NCI-H774 (cell line): ENCODE measurements at places on chromosomes 11 and 22.
A peak's percentile ranks its signal among the peaks of the same experiment; 100 is the strongest.

GRCh38 chr11:59259867-59260475 lies 47.2 kb upstream of the MPEG1 start:
- DNase-seq: no peak

- DNase-seq: no peak
Measured at GRCh38 chr11:80778941-80779340, 1338.1 kb upstream of the TENM4 start.

DNA sequence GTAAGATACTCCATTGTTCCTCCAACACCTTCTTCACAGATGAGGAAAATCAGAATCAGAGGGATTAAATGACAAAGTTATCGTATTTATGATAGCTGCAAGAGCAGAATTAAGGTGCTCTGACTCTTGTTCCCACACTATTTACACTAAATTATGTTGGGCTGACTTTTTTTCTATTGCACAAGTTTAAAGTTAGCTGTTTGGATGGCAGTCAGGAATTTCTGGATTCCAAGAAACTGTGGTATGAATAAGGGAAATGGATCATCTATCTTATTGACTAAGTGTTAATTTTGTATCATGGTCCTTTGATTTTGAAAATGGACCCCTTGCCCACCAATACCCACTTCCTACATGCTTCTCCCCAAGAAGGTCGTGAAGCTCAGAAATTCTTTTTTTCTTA lies 19.9 kb upstream of the APOA1 start:
- no peak for DNase-seq

DNA sequence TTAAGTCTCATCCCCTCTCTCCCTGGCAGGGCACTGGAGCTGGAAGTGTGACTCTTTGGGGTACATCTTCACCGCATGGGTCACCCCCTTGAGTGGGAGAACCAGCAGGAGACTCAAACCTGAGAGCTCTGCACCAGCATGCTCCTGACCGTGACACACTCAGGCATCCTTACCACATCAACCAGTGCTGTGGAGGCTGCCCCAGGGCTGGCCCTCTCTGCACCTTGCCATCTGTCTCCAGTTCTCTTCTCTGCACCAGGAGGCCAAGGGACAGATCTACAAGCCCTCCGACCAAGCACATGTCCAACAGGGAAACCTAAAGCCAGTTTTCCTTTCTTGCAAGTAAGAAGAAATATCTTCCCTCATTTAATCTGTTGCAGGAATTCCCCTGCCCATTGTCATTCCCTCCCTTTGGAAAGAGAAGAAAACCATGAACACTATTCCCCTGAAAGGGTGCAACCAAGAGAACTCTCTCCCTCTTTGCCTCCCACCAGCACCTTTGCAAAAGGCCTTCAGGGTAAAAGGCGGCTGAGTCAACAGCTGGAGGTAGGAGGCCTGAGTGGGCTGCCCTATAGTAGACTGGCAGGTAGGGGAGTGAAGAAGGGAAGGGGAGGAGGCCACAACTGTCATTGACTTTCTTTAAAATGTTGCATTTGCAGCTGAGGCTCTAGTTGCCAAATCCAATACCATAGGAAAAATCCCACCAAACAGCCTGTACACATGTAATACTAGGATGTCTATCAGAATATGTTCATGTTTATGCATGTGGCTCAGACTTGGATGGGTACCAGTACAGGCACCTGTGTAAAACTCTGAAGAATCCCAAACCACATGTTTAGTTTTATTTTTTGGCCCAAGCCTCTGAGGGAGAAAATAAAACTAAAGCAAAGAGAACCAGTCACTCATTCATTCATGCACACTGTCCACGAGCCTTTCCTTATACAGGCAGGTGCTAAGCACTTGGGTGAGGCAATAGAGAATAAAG lies 117.0 kb downstream of the WT1 start:
- DNase-seq: no peak

- no peak for DNase-seq
Measured at GRCh38 chr11:117859061-117859460, 17.4 kb downstream of the FXYD6 start.

DNA sequence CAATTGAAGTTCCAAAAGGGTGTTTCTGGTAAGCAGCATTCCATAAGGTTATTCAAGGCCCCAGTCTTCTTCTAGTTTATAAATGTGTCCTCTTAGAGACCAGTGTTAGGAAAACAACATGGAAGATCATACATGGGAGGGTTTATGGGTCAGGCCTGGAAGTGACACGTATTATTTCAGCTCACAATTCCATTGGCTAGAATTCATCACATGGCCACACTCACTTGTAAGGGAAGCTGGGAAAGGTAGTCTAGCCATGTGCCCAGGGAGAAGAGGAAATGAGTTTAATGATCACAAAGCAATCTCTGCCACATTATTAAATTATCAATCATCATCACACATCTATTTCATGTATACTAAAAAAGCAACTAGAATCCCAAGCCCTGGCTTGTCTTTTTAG lies 181.7 kb upstream of the TBCEL start:
- no peak for DNase-seq

GRCh38 chr11:368414-369335 lies 624 bp upstream of the B4GALNT4 start:
- DNase-seq: no peak

- DNase-seq: no peak
Measured at GRCh38 chr11:6646071-6646470, 9.5 kb downstream of the DCHS1 start.

DNA sequence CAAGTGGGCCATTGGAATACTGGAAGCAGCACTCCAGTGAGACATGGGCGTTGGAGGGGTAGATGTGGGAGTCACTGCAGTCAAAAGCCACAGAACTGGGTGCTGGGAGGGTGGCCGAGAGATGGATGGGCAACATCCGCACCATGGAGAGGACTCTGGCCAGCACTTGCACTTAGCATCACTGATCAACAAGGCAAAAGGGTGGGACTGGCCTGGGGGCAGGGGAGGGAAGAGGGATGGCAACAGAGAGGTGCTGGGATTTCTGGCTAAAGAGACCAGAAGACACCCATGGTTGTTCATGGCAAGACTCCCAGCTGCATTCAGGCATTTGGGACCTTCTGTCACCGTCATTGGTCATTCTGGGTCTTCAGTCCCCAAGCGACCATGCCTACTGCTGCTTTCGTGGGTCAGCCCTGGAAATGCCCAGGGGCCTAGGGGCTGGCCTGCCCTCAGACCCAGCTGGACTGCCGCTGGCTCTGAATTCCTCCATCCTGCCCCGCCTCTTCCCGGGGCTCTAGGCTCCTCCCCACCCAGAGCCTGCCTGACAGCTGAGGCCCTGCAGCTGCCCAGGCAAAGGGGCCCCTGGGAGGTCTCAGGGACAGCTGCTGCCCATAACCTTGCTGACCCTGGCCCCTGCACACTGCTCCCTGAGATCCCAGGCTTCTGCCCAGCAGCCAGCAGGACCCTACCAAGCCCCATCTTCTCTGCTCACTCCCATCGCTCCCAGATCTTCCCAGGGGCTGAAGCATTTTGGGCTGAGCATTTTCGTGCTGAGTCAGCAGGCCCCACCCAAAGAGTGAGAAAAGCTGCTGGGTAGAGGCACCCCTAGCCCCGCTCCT lies 13.0 kb upstream of the CDC42EP2 start:
- no peak for DNase-seq

GRCh38 chr11:117697319-117697718 lies 99.7 kb downstream of the DSCAML1 start:
- no peak for DNase-seq

DNA sequence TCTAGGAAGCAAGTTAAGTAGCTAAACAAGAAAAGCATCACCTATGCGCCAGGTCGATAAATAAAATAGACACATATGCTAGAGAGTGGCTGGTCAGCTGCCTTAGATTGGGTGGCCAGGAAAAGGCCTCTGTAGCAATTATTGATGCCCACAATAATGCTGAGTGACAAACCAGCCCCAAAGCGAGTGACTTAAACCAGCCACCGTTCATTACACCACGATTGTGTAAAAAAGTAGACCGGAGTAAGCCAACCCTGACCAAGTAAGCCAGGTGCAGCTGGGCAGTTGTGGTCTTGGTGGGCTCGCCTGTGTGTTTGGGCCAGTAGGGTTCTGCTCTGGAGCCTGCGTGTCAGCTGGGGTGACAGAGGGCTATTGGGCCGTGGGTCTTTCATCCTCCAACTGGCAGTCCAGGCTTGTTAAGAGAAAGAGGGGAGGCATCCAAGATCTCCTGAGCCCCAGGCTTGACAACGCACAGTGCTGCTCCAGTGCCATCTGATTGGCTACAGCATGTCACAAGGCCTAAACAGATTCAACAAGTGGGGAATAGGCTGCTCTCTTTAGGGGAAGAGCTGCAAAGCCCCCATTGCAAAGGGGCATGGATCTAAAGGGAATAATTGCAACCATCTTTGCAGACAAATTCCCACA lies 100.4 kb upstream of the PARVA start:
- peak; percentile 38 for DNase-seq

DNA sequence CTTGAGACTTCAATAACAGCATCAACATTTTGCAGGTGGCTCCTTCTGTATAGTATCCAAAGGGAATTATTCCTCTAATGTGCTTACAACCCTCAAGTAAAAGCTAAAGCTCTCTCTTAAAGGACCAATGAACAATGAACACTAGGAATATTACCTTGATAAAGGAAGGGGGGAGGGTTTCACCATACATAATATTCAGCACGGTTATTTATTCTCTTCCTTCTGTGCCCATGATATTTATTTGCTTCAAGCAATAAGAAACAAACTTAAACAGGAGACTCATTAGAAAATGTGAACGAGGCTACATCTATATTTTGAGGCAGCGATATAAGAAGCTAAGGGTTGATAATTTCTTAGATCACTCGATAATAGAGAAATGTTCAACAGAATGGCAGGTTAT lies 21.2 kb downstream of the BLID start:
- DNase-seq: no peak

GRCh38 chr11:29629286-29629685 lies 387.5 kb downstream of the KCNA4 start:
- DNase-seq: no peak

- no peak for DNase-seq
Measured at GRCh38 chr11:126396965-126397364, 41.5 kb downstream of the ST3GAL4 start.

GRCh38 chr11:34331329-34331728 lies 26.5 kb downstream of the ABTB2 start:
- peak; percentile 78 for DNase-seq

DNA sequence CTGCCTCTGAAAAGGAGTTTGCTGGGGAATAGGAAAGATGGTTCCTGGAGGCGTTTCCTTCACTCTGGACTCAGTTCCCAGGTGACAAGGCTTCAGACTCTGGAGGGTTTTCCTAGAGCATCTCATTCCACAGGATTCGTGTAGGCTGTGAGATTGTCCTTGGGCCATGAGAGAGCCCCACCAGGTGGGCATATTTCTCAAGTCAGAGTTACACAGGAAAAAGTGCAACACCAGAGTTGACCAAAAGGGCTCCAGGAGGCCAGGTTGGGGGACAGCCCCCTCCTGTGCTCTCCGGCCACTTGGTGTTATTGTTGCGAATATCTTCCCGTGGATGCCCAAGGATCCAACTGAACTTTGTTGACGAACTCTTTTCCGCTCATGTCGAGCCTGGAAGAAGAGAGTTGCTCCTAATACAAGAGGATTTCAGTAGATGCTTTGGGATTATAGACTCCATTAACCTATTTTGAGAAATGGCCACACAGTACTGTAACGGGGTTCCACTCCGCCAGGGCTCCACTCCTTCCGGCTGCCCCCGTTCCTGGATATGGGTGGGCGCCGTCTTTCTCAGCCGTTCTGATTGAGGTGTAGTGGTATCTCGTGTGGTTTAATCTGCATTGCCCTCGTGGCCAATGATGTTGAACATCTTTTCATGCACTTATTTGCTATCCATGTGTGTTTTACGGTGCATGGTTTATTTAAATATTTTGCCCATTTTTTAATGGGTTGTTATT lies 580.3 kb downstream of the BRD1 start:
- no peak for DNase-seq
